Endothelial cell (in vitro differentiated cells): ENCODE measurements at places on chromosomes 4 and X. TPM values are rescaled to one million over a fixed set of nuclear protein-coding genes. Genes with fewer than 3 reads are reported as not detected.

AKAP17A gene
- total RNA-seq = 25.9 TPM

TNIP3 gene
- total RNA-seq = 4.0 TPM

RASGEF1B gene
- total RNA-seq = 10.7 TPM

GRCh38 chr4:53997898-53998297, 66.5 kb downstream of the CHIC2 start:
- no peak overlapping the region for H3K27ac ChIP-seq
- peaks cover 8% of the 10 kb centered on the region for H3K36me3 ChIP-seq
- no peak for DNase-seq
- peaks cover 45% of the 10 kb centered on the region for H3K4me1 ChIP-seq

- DNase-seq = no peak
- no peak overlapping the region for H3K27ac ChIP-seq
- no peaks in the 10 kb centered on the region for H3K36me3 ChIP-seq
- H3K4me3 ChIP-seq = no peak overlapping the region
- H3K4me1 ChIP-seq = no peaks in the 10 kb centered on the region
- H3K27me3 ChIP-seq = peaks cover 2% of the 10 kb centered on the region
These were observed 56.4 kb downstream of the TMA16 start for GRCh38 chr4:163550869-163551267.

GRCh38 chr4:173514641-173515217, 15.3 kb downstream of the HAND2 start:
- no peak for DNase-seq
- H3K4me3 ChIP-seq = no peak overlapping the region
- H3K4me1 ChIP-seq = peaks cover 31% of the 10 kb centered on the region
- no peak overlapping the region for H3K27ac ChIP-seq
- peaks cover 46% of the 10 kb centered on the region for H3K27me3 ChIP-seq

- H3K4me1 ChIP-seq = peaks cover 21% of the 10 kb centered on the region
- peaks cover 9% of the 10 kb centered on the region for H3K36me3 ChIP-seq
- H3K4me3 ChIP-seq = no peak overlapping the region
- H3K27me3 ChIP-seq = peaks cover 1% of the 10 kb centered on the region
- DNase-seq = no peak
- H3K27ac ChIP-seq = no peak overlapping the region
These were observed 238.5 kb downstream of the RASL11B start for GRCh38 chr4:53100501-53101190.

GRCh38 chrX:7132335-7133049, 15.0 kb upstream of the STS start:
- H3K4me1 ChIP-seq = peaks cover 31% of the 10 kb centered on the region
- H3K36me3 ChIP-seq = peaks cover 4% of the 10 kb centered on the region
- H3K27me3 ChIP-seq = peaks cover 2% of the 10 kb centered on the region
- H3K27ac ChIP-seq = peak overlapping the region; percentile 96
- DNase-seq = peak; percentile 33

- no peaks in the 10 kb centered on the region for H3K4me1 ChIP-seq
- H3K27ac ChIP-seq = no peak overlapping the region
- H3K36me3 ChIP-seq = peaks cover 4% of the 10 kb centered on the region
- no peak for DNase-seq
These were observed 65.6 kb downstream of the USO1 start for GRCh38 chr4:75790024-75790423.

DNA sequence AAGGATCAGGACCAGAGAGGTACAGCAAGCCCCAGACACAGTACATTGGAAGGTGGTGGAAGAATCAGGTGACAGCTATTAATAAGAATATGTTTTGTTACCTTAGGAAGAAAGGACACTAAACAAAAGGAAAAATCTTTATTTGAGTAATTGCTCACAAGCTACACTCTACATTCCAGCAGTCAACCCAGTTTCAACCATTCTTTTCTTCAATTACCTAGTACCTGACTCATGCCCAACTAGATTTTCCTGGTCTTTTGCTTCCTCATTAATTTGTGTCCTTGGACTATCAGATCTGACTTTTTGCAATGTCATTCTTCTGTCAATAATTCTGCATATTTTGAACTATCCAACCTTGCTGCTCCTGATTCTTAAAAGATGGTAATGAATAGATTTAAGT, 22.5 kb upstream of the GLRA2 start:
- H3K36me3 ChIP-seq = no peaks in the 10 kb centered on the region
- H3K27ac ChIP-seq = no peak overlapping the region
- DNase-seq = no peak
- no peak overlapping the region for H3K4me3 ChIP-seq
- no peaks in the 10 kb centered on the region for H3K4me1 ChIP-seq
